Sigmoid colon (tissue), 7 donors: ENCODE measurements at places on chromosomes 12 and 14. TPM values are rescaled to one million over a fixed set of nuclear protein-coding genes. Genes with fewer than 3 reads are reported as not detected.

DNA sequence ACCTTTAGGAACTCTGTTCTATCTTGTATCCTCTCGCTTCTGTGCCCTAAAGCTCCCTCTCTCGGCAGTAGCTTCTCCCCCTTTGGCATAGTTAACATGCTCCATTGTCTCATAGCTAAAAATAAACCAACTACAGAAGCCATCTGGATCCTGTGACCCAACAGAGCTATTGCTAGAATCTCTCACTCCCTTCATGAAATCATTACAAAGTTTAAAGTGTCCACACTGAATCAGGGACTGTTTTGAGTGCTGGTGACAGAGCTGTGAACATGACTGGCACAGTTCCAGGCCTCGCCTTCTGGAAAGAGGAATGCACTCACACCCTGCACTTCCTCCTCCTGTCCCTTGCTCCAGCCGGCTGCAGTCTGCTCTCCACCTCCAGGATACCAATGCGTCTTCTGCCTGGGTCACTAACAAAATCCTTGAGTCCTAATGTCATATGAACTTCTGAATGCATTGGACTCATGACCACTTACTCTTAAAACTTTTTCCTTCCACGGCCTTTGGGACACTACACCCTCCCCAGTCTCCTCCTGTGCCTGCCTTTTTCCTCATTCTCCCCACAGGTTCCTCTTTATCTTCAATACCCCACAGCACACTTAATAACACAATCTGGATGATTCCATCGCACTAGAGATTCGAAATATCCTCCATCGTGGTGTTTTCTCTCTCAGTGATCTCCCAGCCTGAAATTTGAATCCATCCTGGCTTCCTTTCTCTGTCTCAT, 13.2 kb downstream of the PLBD1 start:
- no peaks in the 10 kb centered on the region for H3K36me3 ChIP-seq
- H3K27me3 ChIP-seq, result no peaks in the 10 kb centered on the region
- H3K27ac ChIP-seq, result peak overlapping the region; percentile 57
- H3K4me3 ChIP-seq, result no peak overlapping the region
- H3K4me1 ChIP-seq, result no peaks in the 10 kb centered on the region

DNA sequence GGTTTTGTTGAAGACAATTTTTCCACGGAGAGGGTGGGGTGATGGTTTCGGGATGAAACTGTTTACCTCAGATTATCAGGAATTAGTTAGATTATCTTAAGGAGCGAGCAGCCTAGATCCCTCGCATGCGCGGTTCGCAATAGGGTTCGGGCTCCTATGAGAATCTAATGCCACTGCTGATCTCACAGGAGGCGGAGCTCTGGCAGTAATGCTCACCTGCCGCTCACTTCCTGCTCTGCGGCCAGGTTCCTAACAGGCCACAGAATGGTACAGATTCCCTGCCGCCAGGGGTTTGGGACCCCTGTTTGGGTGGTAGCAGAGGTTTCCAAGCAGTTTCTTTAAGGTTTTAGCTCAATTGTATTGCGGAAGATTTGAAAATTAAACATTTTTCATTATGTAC, 439.8 kb upstream of the OR4E1 start:
- no peaks in the 10 kb centered on the region for H3K36me3 ChIP-seq
- no peak overlapping the region for H3K27ac ChIP-seq
- H3K4me1 ChIP-seq, result peaks cover 1% of the 10 kb centered on the region
- DNase-seq, result no peak
- no peaks in the 10 kb centered on the region for H3K27me3 ChIP-seq

DNA sequence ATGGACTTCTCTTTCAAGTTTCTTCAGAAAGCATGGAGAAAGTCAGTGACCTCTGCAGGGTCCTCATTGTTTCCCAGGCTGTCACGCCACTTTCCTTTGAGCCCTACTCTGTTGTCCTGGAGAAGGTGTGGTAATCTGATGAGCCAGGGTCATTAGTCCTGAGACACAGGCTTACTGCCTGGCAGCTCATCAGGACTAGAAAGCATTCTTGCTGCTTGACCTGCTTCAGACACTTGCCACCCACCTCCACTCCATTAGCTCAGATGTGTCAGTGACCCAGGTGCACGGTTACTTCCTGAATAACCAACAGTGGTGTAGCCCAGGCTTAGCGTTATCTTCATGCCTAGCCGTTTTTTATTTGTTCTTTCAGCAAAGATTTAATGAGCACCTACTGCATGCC, 93.9 kb downstream of the FGD4 start:
- H3K36me3 ChIP-seq, result no peaks in the 10 kb centered on the region
- no peak overlapping the region for H3K4me3 ChIP-seq
- no peak overlapping the region for H3K27ac ChIP-seq
- no peak for DNase-seq

Gene SOX5
- total RNA-seq, result 10.4 TPM

DNA sequence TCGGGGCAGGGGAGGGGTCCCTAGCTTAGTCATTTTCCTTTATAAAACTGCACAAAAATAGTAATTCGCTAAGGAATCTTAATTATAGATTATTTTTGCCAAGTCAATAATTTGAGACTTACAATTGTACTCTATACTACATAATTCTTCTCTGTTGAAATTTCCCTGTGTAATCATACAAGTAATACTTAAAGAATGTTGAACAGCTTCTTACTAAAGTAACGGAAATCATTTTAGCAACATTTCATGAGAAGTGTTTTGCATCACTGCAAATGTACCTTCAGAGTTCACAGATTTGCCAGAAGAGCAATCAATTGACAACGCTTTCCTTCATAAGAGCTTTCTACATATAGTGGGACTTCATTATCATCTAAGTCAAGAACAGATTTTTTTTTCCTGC, 7.9 kb upstream of the GNG2 start:
- no peak overlapping the region for H3K27ac ChIP-seq
- H3K27me3 ChIP-seq, result no peaks in the 10 kb centered on the region
- H3K4me3 ChIP-seq, result no peak overlapping the region
- H3K36me3 ChIP-seq, result no peaks in the 10 kb centered on the region
- no peaks in the 10 kb centered on the region for H3K4me1 ChIP-seq

DNA sequence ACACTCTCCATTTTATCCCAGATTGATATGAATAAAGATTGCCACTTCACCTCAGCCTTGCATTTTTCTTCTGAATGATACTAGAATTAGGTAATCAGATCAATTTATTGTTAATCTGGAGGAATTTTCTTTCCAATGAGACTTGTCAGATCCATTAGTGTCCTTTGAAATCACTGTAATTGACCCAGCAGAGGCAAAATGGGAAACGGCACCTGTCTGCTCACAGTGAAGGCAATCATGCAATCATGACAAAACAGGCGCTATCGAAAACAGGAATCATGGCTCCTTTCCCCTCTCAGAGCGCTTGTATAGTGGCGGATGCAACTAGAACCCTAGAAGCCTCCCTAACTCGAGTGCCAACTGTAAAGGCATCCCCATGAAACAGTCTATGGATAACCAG, 417.6 kb downstream of the GALC start:
- no peak for DNase-seq
- no peaks in the 10 kb centered on the region for H3K4me1 ChIP-seq
- no peak overlapping the region for H3K4me3 ChIP-seq
- H3K27ac ChIP-seq, result no peak overlapping the region
- H3K27me3 ChIP-seq, result no peaks in the 10 kb centered on the region

- DNase-seq, result peak; percentile 26
- H3K4me3 ChIP-seq, result no peak overlapping the region
- no peaks in the 10 kb centered on the region for H3K27me3 ChIP-seq
- peaks cover 5% of the 10 kb centered on the region for H3K4me1 ChIP-seq
- H3K36me3 ChIP-seq, result no peaks in the 10 kb centered on the region
- H3K27ac ChIP-seq, result no peak overlapping the region
Measured at GRCh38 chr14:96165493-96166436, 38.9 kb upstream of the BDKRB2 start.

GRCh38 chr14:99647411-99647810, 2.5 kb downstream of the HHIPL1 start:
- H3K27ac ChIP-seq, result no peak overlapping the region
- peaks cover 18% of the 10 kb centered on the region for H3K4me1 ChIP-seq
- no peaks in the 10 kb centered on the region for H3K27me3 ChIP-seq
- no peaks in the 10 kb centered on the region for H3K36me3 ChIP-seq

GRCh38 chr12:39986674-39987073, 119.2 kb downstream of the SLC2A13 start:
- no peak overlapping the region for H3K4me3 ChIP-seq
- peaks cover 11% of the 10 kb centered on the region for H3K4me1 ChIP-seq
- no peak for DNase-seq

DNA sequence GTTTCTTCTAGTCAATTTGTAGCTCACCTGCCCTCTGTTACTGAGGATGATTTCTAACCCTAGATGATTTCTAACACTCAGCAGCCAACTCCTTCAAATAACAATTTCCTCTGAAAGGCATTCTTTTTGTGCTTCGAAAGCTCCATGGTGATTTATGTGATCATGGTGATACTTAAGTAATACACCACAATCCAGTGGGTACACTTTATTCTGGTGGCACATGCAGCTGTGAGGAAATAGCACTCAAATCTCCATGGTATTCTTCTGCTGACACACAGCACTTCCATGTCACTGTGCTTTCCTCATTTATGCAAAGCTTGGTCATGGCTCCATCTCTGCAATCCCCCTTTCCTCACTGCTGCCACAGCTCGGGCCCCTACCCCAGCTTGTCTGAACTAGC, 73.7 kb downstream of the PTPN21 start:
- no peak overlapping the region for H3K4me3 ChIP-seq
- DNase-seq, result no peak
- H3K27me3 ChIP-seq, result no peaks in the 10 kb centered on the region
- no peaks in the 10 kb centered on the region for H3K4me1 ChIP-seq

Gene ENDOU
- 0.36 TPM for total RNA-seq

DNA sequence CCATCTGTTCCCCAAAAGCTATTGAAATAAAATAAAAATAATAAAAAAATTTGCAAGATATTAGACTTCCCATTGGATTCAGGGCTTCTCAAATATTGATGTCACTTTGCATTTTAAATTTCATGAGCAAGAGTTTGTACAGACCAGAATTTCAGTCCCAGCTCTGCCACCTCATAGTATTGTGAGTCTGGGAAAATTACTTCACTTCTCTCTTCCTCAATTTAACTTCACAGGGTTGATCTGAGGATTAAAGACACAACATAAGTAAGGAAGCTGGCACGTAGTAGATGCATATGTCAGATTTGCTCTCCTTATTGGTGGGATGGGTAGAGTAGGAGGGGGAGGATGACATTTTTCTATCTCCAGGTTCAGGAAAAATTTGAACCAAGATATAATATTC, 32.8 kb downstream of the COX8C start:
- no peak overlapping the region for H3K27ac ChIP-seq
- H3K36me3 ChIP-seq, result no peaks in the 10 kb centered on the region
- no peak for DNase-seq
- H3K4me1 ChIP-seq, result no peaks in the 10 kb centered on the region
- H3K4me3 ChIP-seq, result no peak overlapping the region

GRCh38 chr12:120261951-120262851, 3.3 kb downstream of the PXN start:
- H3K4me1 ChIP-seq, result peaks cover 79% of the 10 kb centered on the region
- H3K27me3 ChIP-seq, result no peaks in the 10 kb centered on the region
- peak; percentile 76 for DNase-seq

Gene NPFF
- not detected for total RNA-seq

DNA sequence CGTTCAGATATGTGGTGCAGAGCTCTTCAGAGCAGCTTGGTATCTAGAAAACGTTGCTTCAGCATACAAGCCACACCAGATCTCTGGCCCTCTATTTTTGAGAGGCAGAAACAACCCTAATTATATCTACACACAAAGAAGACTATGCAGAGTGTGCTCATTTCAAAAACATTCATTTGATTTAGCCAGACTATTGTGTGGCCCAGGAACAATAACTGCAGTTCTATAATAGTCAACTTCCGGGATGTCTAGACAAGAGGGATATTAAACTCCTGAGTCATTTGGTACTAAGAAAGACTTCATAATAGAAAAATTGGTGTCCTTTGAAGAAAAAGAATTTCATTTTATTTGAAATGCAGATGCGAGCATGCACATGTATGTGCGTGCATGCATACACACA, 153.8 kb downstream of the PELI2 start:
- no peak overlapping the region for H3K4me3 ChIP-seq
- H3K4me1 ChIP-seq, result peaks cover 24% of the 10 kb centered on the region
- no peaks in the 10 kb centered on the region for H3K27me3 ChIP-seq
- DNase-seq, result no peak

- no peak overlapping the region for H3K27ac ChIP-seq
- no peak for DNase-seq
- no peaks in the 10 kb centered on the region for H3K27me3 ChIP-seq
- no peaks in the 10 kb centered on the region for H3K36me3 ChIP-seq
- H3K4me1 ChIP-seq, result peaks cover 82% of the 10 kb centered on the region
Measured at GRCh38 chr12:45974171-45974719, 16.1 kb downstream of the SCAF11 start.
